ENCODE measurements at places on chromosomes 5 and 9.

- H3K4me1 ChIP-seq: peaks cover 23% of the 10 kb centered on the region
- peaks cover 5% of the 10 kb centered on the region for H3K27me3 ChIP-seq
- DNase-seq: peak; percentile 55
- H3K27ac ChIP-seq: peak overlapping the region; percentile 97
- H3K4me3 ChIP-seq: peak overlapping the region; percentile 92
- H3K36me3 ChIP-seq: no peaks in the 10 kb centered on the region
These were observed 13.5 kb upstream of the ANKRD18B start for GRCh38 chr9:33510262-33511183.

DNA sequence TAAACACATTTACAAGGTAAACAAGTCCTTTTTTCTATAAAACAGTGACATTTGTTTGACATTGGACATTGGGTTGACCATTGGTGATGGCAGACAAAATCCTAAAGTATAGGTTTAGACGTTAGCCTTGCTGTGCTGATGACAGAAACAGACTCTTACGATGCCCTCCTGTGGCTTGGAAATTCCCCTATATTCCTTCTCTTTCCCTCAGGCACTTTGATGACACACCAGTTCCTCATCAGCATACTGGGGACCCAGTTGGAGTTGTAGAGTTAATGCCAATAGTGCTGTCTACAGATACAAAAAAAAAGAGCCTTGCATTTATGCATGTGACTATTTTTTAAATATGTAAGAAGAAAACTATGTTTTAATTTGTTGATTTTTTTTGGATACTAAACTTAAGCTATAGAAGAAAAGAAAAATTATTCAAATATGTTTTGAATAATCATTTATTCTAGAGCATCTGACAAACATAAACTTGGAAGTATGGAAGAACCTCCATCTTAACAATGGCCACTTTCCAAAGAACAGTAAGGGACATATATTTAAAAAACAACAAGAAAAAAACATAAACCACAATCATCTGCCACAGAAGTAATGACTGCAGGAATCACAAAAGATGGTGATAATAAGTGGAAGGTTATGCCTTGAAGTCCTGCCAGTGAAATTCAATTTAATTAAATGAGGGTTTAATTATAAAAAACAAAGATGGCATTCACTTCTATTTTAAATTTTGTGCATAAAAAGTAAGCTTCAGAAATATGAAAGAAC is 75.6 kb upstream of the SNCAIP start:
- no peaks in the 10 kb centered on the region for H3K36me3 ChIP-seq
- no peak overlapping the region for H3K27ac ChIP-seq
- H3K4me1 ChIP-seq: peaks cover 4% of the 10 kb centered on the region
- H3K27me3 ChIP-seq: no peaks in the 10 kb centered on the region

- H3K36me3 ChIP-seq: no peaks in the 10 kb centered on the region
- H3K4me1 ChIP-seq: no peaks in the 10 kb centered on the region
- no peak for DNase-seq
- no peak overlapping the region for H3K4me3 ChIP-seq
These were observed 29.0 kb upstream of the CCDC112 start for GRCh38 chr5:115325296-115325959.

GRCh38 chr5:68046445-68046844 is 169.1 kb upstream of the PIK3R1 start:
- H3K4me1 ChIP-seq: no peaks in the 10 kb centered on the region
- DNase-seq: no peak
- peaks cover 5% of the 10 kb centered on the region for H3K36me3 ChIP-seq
- H3K4me3 ChIP-seq: no peak overlapping the region
- H3K27ac ChIP-seq: no peak overlapping the region
- no peaks in the 10 kb centered on the region for H3K27me3 ChIP-seq

- H3K27ac ChIP-seq: no peak overlapping the region
- H3K4me1 ChIP-seq: no peaks in the 10 kb centered on the region
- no peak overlapping the region for H3K4me3 ChIP-seq
- no peaks in the 10 kb centered on the region for H3K36me3 ChIP-seq
These were observed 502.1 kb upstream of the PAPPA start for GRCh38 chr9:115651461-115651860.

- peaks cover 1% of the 10 kb centered on the region for H3K27me3 ChIP-seq
- H3K4me1 ChIP-seq: no peaks in the 10 kb centered on the region
- no peaks in the 10 kb centered on the region for H3K36me3 ChIP-seq
- H3K27ac ChIP-seq: no peak overlapping the region
- no peak for DNase-seq
These were observed 90.2 kb downstream of the DAPK1 start for GRCh38 chr9:87587864-87588263.

- peaks cover 4% of the 10 kb centered on the region for H3K27me3 ChIP-seq
- H3K27ac ChIP-seq: no peak overlapping the region
- no peaks in the 10 kb centered on the region for H3K36me3 ChIP-seq
- H3K4me3 ChIP-seq: no peak overlapping the region
- DNase-seq: no peak
- peaks cover 54% of the 10 kb centered on the region for H3K4me1 ChIP-seq
These were observed 62.8 kb downstream of the GNA14 start for GRCh38 chr9:77585335-77585786.

DNA sequence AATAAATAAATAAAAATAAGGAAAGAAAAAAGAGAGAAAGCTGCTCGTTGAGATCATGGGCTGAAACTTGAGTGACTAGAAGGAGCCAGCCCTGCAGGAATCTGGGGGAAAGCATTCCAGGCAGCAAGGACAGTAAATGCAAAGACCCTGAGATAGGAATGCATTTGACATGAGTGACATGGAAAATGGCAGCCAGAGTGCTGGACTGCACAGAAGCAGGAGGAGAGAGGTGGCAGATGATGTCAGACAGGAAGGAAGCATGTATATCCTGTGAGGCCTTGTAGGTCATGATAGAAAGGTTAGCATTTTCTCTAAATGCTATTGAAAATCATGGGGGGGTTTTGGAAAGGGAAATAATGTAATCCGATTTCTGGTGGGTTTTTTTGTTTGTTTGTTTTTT is 29.1 kb downstream of the ADRA1B start:
- peaks cover 6% of the 10 kb centered on the region for H3K4me1 ChIP-seq
- no peak for DNase-seq
- peak overlapping the region; percentile 45 for H3K27ac ChIP-seq
- no peaks in the 10 kb centered on the region for H3K27me3 ChIP-seq

- peaks cover 76% of the 10 kb centered on the region for H3K36me3 ChIP-seq
- no peak for DNase-seq
- peak overlapping the region; percentile 16 for H3K27ac ChIP-seq
- peak overlapping the region; percentile 1 for H3K4me3 ChIP-seq
- peaks cover 16% of the 10 kb centered on the region for H3K27me3 ChIP-seq
These were observed 48.2 kb downstream of the ABCA1 start for GRCh38 chr9:104879555-104880309.

- H3K4me1 ChIP-seq: peaks cover 9% of the 10 kb centered on the region
- peaks cover 3% of the 10 kb centered on the region for H3K36me3 ChIP-seq
- no peak for DNase-seq
- peaks cover 5% of the 10 kb centered on the region for H3K27me3 ChIP-seq
These were observed 29.1 kb downstream of the KCNIP1 start for GRCh38 chr5:170532935-170533334.

DNA sequence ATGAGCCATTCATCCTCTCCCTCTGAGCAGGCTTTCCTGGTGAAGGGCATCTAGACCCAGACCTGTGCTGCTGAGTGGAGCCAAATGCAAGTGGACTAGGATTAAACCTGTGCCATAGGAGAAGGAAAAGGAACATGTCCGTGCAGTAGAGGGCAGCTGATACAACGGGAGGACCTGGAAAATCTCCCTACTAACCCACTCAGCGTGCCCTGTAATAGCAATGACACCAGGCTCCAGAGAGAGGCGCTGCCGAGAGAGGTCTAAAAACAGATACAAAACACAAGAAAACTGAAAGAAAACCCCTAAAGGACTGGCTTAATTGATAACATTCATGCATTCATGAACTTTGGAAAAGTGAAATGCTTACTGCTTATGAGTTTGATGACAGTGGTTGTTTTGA is 60.8 kb downstream of the PFDN1 start:
- peaks cover 7% of the 10 kb centered on the region for H3K27me3 ChIP-seq
- no peak overlapping the region for H3K4me3 ChIP-seq
- DNase-seq: no peak
- peaks cover 14% of the 10 kb centered on the region for H3K36me3 ChIP-seq
- peaks cover 35% of the 10 kb centered on the region for H3K4me1 ChIP-seq

- no peak overlapping the region for H3K27ac ChIP-seq
- H3K4me3 ChIP-seq: no peak overlapping the region
- H3K36me3 ChIP-seq: no peaks in the 10 kb centered on the region
- peaks cover 21% of the 10 kb centered on the region for H3K4me1 ChIP-seq
- no peak for DNase-seq
These were observed 6.2 kb upstream of the SHB start for GRCh38 chr9:38075272-38075671.

DNA sequence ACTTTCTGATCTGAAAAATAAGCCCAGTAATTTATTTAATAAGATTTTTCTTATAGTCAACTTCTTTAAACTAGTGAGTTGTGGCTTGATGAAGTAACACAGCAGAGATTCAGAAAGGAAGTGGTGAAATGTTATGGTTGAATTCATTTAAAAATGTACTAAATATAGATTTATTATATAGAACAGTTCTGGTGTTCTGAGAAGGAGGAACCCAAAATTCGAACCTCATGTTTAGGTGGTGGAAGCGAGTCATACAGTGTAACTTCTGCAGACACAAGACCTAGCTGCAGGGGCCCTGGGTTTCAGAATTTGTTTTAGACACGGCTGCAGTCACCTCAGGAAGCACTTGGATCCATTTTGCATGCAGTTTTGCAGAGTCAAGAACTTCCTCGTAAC is 188.2 kb downstream of the TRIO start:
- peaks cover 47% of the 10 kb centered on the region for H3K4me1 ChIP-seq
- no peak for DNase-seq
- peaks cover 8% of the 10 kb centered on the region for H3K27me3 ChIP-seq
- H3K4me3 ChIP-seq: no peak overlapping the region
- no peak overlapping the region for H3K27ac ChIP-seq

GRCh38 chr9:18632632-18633403 is 158.9 kb downstream of the ADAMTSL1 start:
- no peak overlapping the region for H3K27ac ChIP-seq
- H3K27me3 ChIP-seq: peaks cover 3% of the 10 kb centered on the region
- H3K36me3 ChIP-seq: no peaks in the 10 kb centered on the region
- no peak for DNase-seq

GRCh38 chr9:27400334-27400880 is 103.5 kb upstream of the EQTN start:
- DNase-seq: no peak
- no peak overlapping the region for H3K27ac ChIP-seq
- H3K36me3 ChIP-seq: no peaks in the 10 kb centered on the region
- no peak overlapping the region for H3K4me3 ChIP-seq

DNA sequence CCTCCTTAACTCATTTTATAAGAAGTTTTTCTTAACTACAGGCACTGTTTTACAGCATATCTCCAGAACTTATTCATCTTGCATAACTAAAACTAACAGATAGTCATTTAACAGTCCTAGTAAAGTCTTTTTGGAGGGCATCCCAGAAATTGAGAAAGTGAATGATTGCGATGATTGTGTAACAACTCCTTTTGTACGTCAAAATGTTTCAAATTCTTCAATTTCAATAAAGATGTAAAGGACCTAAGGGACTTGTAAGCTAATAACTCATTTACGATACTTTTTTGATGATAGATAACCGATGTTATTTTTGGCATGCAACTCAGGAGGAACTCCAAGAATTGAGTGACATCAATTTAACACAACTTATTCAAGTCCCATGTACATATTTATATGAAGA is 42.7 kb downstream of the SVEP1 start:
- H3K4me3 ChIP-seq: no peak overlapping the region
- DNase-seq: no peak
- H3K4me1 ChIP-seq: no peaks in the 10 kb centered on the region
- no peaks in the 10 kb centered on the region for H3K27me3 ChIP-seq
- H3K36me3 ChIP-seq: no peaks in the 10 kb centered on the region

DNA sequence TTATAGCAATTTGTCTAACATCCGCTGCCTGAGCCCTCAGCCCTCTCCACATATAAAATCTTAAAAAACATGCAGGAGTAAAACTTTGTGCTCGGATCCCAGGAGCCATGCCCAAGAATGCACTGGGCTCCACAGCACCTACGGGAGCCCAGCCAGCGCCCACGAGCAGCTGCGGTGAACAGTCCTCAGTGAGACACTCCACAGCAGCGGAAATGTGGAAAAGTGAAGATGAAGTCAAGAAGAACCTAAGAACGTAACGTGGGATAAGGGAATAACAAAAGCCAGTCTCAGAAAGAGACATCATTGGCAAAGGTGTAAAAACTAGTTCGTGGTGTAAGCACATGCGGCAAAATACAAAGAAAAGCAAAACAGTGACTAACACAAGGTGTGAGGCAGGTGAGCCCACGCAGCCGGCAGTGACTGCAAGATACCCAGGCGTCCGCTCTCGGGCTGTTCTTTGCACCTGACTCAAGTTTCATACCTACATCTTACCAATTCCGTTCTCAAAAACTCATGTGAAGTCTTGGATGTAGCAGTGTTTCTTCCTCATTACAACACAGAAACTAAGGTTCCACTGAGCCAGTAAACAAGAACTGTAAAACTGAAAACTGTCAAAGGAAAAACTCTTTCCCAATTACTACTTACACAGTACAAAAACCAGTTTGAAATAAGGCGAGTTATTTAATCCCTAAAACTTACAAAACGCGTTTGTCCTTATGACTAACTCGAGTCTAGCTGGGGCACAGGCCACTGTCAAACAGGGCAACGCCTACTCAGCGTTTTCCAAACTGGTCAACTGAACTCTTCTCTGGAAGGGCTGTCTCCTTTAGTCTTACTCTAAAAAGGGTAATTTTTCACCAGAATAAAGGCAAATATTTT is 1.7 kb downstream of the CAMSAP1 start:
- peaks cover 23% of the 10 kb centered on the region for H3K4me1 ChIP-seq
- peak overlapping the region; percentile 97 for H3K4me3 ChIP-seq
- H3K27me3 ChIP-seq: peaks cover 6% of the 10 kb centered on the region
- DNase-seq: no peak
- no peak overlapping the region for H3K27ac ChIP-seq

DNA sequence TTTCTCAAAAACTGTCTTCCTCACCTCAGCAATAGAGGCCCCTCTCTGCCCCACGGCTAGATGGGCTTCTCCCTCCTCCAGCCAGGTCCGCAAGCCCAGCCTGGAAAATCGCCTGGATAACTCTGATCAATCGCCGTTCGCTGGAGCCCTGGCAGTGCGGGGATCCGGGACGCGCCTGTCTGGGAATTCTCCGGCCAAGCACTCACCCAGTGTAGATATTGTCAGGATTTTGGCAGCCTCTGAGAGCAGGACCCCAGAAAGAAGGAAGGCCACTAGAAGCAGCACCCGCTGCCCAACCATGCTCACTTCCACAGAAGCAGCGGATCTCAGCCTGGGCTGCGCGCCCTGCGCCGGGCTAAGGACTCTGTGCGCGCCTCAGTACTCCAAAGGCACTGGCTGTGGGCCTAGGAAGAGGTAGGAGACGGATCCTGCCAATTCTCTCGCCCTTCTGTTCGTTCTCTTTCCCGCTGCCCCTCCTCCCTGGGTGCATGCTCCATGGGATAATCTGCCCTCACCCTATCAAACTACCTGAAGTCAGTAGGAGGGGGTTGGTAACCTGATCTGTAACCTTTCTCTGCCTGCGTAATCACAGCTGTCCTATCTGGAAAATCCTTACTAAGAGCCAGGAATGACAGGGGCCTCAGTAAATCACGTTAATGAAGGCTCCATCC is at the start of gene UGT3A1:
Gene UGT3A1 (minus strand): TSS at position 450 of the 671 bp plus-strand sequence. CDS start 150 bp downstream, at position 300.
- peak; percentile 25 for DNase-seq
- H3K27ac ChIP-seq: no peak within 1 kb of the TSS
- H3K4me1 ChIP-seq: peaks cover 10% of the 10 kb centered on the region
- H3K4me3 ChIP-seq: peak within 1 kb of the TSS; percentile 57
- peaks cover 5% of the 10 kb centered on the region for H3K27me3 ChIP-seq

Measured in endothelial cell (in vitro differentiated cells).